ENCODE measurements at places on chromosomes 7 and 10.

GRCh38 chr7:97145068-97145467 lies 27.6 kb downstream of the SDHAF3 start:
- no peak for DNase-seq

- no peak for DNase-seq
These were observed 1.8 kb downstream of the CHRM2 start for GRCh38 chr7:136869991-136870865.

- no peak for DNase-seq
These were observed 225.0 kb downstream of the SDHAF3 start for GRCh38 chr7:97342512-97342911.

- no peak for DNase-seq
These were observed 189.7 kb upstream of the ADCY1 start for GRCh38 chr7:45384499-45384898.

- DNase-seq, result no peak
These were observed 19.6 kb upstream of the SMNDC1 start for GRCh38 chr10:110324201-110324804.

DNA sequence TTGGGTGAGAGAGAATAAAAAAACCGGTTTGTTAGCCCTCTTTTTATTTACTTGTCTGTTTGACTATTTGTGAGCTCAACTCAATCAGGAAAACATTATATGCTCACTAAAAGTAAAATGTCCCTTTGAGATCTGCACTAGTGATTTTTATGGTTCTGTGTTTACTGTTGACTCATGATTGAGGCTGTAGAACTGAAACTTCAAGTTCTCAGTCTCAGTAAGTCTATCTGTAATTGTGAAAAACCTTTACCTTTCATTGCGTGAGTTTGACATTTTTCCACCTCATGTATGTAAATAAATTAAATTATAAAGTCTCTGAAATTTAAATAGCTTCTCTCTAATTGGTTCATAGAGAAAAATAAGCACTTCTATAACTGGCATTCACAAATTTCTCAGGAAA lies 17.0 kb upstream of the CASD1 start:
- no peak for DNase-seq

DNA sequence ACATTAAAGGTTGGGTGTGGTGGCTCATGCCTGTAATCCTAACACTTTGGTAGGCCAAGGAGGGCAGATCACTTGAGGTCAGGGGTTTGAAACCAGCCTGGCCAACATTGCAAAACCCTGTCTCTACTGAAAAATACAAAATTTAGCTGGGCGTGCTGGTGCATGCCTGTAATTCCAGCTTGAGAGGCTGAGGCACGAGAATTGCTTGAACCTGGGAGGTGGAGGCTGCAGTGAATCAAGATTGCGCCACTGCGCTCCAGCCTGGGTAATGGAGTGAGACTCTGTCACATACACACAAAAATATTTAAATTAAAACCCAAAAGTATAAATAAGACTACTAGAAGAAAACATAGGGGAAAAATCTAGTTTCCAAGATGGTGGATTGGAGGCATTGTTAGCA lies 41.9 kb upstream of the CDK13 start:
- DNase-seq, result no peak

DNA sequence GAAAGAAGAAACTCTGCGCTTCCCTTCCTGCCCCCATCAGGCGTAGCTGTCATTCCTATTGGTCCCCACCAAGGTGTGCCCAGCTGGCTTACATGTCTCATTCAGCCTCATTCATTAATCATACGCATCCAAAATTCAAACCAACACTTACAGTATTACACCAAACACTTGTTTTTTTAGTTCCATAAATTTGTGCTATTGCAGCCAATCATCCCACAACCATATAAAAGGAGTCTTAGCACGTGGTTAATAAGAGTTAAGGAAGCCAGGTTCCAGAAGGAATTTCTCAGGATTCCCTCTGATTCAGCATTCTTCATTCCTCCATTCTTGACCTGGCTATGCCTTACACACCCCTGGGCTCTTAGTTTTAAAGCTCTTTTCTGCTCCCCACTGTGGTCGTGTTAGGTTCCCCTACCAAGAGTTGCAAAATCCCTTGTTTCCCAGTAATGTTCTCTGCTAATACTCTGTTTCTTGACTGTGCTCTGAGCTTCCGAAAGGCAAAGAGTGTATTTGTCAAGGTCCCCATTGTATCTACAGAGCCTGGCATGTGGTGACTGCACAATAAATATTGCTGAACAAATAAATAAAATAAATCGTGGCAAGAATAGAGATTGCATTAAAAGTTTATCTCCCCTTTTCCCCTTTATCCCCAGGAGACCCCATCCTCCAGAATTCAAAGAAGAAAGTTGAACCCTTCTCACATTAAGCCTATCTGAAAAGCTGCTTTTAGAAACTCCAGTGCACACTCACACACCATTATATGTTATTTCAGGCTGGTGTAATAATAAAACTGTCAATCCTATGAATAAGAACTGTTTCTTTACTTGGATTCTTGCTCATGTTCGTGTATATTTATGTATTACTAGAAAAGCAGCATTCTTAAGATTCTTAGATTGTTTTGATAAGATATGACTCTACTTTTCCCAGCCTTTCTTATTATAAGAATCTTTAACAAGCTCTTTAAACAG lies 514.4 kb downstream of the INHBA start:
- DNase-seq, result no peak

All from suppressor macrophage (primary cell).